ENCODE measurements at places on chromosomes 4 and X.

GRCh38 chrX:71304561-71304960, 3.0 kb downstream of the ITGB1BP2 start:
- no peak for DNase-seq

GRCh38 chr4:10526429-10527222, 69.4 kb upstream of the ZNF518B start:
- DNase-seq, result no peak

DNA sequence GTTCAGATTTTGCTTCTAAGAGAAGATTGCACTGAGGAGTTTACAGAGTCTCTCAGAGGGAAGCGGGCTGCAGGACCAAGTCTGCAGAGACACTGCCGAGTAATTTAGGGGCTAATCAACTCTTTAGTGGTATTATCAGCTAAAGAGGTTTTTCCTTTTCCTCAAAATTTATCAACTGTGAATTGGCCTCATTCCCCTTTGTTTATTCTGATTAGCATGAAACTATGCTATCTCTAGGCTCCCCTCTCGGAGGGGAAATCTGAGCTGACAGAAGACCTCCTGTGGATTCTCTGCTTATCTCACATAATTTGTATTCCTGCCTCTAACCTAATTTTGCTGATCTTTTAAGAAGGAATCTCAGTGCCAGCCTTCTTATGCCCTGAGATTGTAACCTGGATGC, 201.0 kb downstream of the DCTD start:
- no peak for DNase-seq

DNA sequence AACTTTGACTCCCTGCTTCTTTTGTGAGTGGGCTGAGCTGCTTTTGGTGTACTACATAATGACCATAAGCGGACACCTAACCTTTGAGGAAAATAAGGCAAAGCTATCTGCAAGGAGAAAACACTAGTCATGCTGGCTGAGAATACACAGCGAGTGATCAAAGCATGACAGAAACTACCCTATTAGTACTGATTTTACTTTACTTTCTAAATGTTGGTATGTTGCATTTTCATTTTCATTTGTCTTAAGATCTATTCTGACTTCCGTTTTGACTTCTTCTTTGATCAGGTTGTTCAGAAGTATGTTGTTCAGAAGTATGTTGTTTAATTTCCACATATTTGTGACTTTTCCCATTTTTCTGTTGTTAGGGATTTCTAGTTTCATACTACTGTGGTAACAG, 361.1 kb downstream of the TRAM1L1 start:
- no peak for DNase-seq

DNA sequence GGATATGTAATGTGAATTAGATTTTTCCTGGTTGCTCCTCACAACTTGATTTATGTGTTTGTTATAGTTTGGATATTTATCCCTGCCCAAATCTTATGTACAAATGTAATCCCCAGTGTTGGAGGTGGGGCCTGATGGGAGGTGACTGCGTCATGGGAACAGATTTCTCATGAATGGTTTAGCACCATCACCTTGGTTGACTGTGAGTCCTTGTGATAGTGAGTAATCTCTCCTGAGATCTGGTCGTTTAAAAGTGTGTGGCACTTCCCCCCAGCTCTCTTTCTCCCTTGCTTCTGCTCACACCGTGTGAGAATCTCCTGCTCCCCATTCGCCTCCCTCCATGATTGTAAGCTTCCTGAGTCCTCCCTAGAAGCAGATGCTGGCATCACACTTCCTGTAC, 2.2 kb downstream of the MID2 start:
- DNase-seq, result no peak

DNA sequence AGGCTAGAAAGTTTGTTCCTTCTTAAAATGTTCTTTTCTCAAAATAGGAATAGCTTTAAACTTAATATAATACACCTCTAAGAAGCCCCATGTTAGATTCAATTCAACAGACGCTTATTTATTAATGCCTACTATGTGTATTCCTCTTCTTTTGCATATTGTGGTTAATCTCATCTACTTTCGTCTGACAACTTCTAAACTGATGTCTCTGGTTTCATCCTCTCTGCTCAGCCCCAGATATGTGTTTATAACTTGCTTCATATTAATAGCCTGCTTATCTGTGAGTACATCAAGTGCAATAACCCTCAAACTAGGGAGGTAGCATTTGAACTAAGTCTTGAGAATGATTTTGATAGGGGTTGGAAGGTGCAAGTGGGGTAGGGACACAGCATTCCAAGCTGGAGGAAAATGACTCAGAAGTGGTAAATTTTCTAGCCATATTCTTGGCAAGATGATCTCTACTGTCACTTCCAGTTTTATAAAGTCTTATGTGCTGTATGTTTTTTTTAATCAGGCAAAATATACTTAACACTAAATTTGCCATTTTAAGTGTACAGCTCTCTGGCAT, 37.0 kb downstream of the STK26 start:
- DNase-seq, result no peak

DNA sequence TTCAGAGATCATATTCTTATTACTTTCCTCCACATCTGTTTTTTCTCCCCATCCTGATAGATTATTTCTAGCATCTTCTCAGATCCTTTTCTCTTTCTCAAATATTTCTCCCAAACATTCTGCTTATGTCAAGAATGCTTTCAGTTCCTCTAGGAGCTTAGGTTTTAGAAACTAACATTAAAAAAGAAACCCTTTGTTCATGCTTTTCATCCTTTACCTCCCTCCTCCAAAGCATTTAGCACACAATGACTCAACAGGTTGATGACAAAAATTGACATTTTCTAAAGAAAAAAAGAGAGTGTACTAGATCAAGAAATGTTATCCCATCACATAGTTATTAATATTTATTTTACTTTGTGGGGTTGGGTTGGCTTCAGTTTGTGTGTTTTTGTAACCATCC, 16.5 kb upstream of the ALB start:
- no peak for DNase-seq

GRCh38 chr4:149719806-149720205, 95.8 kb downstream of the IQCM start:
- DNase-seq, result no peak

DNA sequence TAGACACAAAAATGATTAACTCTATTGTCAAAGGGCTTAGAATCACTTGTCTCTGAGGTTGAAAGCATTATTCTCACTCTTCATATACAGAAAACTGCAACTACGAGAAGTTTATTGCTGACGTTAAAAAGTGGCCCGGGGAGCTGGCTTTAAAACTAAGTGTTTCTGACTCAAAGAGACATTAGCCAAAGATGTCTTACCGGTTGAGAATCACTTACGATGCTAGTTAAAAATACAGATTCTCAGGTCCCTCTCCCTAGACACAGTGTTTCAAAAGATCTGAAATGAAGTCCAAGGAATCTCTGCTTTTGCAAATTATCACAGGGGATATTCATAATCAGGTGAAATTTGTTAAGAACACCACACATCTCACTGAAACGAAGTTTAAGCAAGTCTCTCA, 1.2 kb downstream of the GNPDA2 start:
- DNase-seq, result no peak

DNA sequence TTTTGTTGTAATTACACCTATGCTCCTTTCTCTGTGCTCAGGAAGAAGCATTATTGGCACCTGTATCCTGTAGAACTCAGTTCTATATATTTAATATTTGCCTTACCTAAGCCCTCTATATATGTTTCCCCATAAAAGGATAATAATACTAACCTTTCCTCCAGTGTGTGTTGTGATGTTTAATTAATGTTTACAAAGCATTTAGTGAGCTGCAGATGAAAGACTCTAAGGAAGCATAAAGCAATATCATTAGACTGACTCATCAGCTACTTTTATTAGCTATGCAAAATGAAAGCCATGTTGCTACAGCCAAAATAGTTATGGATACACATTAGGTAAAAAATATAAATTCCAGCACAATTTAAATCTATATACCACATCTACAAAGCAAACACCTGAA, 93.6 kb upstream of the PTPN13 start:
- no peak for DNase-seq

DNA sequence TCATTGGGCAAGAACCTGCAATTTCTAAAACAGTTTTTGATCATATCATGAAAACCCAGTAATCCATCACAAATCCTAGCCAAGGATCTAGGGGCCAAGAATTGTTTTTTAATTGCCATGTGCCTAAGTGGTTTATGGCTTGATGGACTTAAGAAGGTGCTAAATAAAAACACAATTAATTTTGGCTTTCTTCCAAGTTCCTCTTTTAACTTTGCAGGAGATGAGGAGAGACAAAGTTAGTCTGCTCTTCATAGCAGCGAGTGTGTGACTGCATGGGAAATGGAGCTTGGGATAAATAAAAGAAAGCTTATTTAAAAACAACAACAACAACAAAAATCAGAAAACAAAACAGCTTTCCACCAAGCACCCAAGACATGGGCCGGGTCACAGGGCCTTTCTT, 41.4 kb downstream of the ARHGEF9 start:
- no peak for DNase-seq

- DNase-seq, result no peak
These were observed 536 bp downstream of the SH3BGRL start for GRCh38 chrX:81202456-81202819.

DNA sequence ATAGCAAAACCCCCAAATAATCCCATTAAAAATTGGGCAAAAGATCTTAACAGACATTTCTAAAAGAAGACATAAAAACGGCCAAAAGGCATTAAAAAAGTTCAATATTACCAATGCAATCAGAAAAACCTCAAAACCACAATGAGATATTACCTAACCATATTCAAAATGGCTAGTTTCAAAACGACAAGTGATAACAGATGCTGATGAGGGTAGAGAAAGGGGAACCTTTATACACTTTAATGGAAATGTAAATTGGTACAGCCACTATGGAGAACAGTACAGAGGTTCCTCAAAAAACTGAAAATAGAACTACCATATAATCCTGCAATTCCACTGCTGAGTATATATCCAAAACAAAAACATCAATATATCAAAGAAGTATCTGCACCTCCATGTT, 6.2 kb downstream of the AADAT start:
- DNase-seq, result no peak
